Activated CD8-positive, alpha-beta memory T cell treated with anti-CD3 and anti-CD28 coated beads for 4 hours (primary cell): ENCODE measurements at places on chromosomes 7 and 10.

DNA sequence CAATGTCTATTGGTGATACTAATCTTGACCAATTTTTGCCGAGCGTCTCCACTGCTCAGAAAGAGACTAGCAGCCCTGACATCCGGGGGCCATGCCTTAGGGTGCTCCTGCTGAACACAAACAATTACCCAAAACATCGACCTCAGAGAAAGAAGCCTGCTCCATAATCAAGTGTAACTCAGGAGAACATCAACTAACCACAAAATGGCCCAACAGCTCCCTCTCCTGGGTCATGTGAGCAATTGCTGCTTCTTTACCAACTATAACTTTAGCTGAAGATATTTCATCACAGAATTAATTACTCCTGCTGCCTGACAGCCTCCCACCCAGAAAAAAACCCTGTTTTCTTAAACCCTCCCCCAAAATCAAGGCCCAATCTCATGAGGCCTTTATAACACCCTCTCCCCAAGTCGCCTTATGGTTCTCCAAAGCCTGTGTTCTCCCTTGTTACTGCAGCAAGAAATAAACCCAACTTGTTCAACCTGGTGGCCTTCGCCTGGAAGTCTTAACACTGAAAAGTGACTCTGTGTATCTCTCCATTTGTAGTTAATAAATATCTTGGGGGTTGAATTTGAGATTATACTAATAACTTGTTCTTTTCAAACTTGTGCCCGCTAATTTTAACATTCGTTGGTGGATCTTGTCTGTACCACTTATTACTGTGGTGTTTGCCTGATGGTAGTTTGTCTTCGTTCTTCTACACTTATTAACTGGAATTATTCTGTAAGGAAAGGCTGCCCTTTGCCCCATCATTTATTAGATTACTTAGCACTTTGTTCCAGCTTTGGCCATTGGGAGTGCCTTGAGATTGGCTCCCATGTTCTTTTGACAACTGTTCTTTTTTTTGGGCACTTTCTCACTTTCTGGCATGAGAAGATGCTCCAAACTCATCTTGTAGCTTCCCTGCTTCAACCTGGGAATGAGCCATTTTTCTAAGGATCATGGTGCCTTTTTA, 21.2 kb upstream of the RAMP3 start:
- DNase-seq: peak; percentile 29

GRCh38 chr10:31756729-31757110, 171.9 kb downstream of the ARHGAP12 start:
- DNase-seq: no peak

- no peak for DNase-seq
These were observed 368.4 kb upstream of the ZMIZ1 start for GRCh38 chr10:78700413-78700812.

GRCh38 chr10:130790339-130790738, 521.2 kb downstream of the TCERG1L start:
- DNase-seq: no peak

GRCh38 chr7:125675169-125675568, 745.5 kb upstream of the POT1 start:
- DNase-seq: no peak

- no peak for DNase-seq
These were observed 41.5 kb upstream of the GARS1 start for GRCh38 chr7:30553141-30553540.

DNA sequence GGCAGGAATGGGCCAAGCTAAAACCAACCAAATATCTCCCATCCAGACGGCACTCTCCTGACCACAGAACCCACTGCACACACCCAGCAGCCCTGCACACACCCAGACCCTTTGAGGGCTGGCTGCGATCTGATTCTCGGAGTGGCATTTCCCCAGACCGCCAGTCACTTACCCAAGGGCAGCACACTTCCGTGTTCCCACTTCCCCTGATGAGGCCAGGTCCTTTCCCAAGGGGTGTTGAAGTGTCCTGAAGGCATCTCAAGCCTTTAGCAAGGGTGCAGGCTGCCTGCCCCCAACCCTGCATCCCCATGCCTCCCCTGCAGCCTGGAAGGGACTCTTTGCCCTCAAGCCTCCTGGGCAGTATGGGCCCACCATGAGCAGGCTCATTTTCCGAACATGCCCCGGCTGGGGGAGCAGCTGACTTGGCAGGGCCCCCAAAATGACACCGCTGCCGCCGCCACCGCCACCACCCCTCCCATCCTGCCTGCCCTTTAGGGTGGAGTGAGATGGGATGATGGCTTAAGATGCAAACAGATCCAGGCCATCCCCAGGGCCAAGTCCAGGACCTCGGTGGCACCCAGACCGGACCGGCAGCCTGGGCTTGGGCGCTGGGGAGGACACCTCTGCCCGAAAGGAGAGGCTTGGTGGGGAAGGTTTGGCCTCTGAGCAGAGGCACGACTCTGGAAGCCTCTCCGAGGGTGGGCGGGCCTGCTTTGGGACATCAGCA, 159.8 kb downstream of the NRF1 start:
- no peak for DNase-seq

- DNase-seq: no peak
These were observed 38.8 kb upstream of the TCF7L2 start for GRCh38 chr10:112911206-112911605.

GRCh38 chr7:94223375-94224084, 171.2 kb upstream of the COL1A2 start:
- DNase-seq: no peak

GRCh38 chr10:98425511-98426352, 10.8 kb upstream of the PYROXD2 start:
- DNase-seq: no peak

GRCh38 chr10:24917493-24917892, 34.9 kb downstream of the PRTFDC1 start:
- DNase-seq: no peak

DNA sequence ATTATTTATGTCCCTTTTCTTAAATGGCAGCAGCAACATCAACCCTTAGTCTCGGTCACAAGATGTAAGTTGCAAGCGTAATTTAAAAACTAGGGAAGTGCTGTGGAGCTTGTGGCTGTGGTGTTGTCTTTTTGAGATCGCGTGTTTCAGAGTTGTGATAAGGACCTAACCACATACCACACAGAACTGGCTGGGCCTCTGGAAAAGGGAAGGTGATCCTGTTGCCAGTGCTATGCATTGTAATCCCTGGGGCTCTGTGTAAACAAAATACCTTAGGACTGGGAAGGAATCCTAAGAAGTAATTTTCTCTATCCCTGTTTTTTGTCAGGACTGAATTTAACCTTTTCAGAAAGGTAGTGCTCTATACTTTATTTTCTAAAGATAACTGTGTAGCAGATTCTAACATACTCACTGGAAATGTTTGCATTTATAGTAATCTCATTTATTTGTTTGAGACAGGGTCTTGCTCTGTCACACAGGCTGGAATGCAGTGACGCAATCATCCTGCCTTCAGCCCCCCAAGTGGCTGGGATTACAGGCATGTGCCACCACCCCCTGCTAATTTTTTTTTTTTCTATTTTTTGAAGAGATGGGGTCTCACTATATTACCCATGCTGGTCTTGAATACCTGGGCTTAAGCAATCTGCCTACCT, 60.4 kb downstream of the INPP5F start:
- no peak for DNase-seq

GRCh38 chr10:128729910-128730420, 603.7 kb upstream of the MKI67 start:
- no peak for DNase-seq

GRCh38 chr7:155997431-155998327, 185.4 kb upstream of the SHH start:
- no peak for DNase-seq

- peak; percentile 11 for DNase-seq
These were observed 36.0 kb downstream of the KCNH2 start for GRCh38 chr7:150942001-150942590.

GRCh38 chr10:7261351-7261750, 149.5 kb downstream of the SFMBT2 start:
- DNase-seq: no peak

DNA sequence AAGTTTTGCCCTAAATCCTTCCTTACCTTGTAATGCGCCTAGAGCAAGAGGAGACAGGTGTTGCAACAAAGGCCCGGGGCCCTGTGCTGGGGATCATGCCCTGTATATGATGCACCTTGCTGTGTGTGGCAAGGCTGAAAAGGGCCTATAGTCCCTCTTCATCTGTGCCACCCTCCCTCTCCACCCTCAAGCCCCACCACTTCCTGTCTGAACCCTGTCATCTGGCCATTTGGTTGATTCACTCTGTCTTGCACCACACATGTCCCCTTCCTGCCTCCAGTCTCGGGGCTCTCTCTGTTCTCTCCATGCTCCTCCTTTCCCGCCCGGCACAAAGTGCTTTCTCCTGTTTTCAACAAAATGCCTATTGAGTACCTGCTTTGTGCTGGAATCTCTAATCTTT, 11.5 kb upstream of the MALSU1 start:
- no peak for DNase-seq

GRCh38 chr7:101299511-101300464, 21.8 kb downstream of the IFT22 start:
- DNase-seq: no peak
